ENCODE measurements at places on chromosomes 2 and 18.
A peak's percentile ranks its signal among the peaks of the same experiment; 100 is the strongest.

DNA sequence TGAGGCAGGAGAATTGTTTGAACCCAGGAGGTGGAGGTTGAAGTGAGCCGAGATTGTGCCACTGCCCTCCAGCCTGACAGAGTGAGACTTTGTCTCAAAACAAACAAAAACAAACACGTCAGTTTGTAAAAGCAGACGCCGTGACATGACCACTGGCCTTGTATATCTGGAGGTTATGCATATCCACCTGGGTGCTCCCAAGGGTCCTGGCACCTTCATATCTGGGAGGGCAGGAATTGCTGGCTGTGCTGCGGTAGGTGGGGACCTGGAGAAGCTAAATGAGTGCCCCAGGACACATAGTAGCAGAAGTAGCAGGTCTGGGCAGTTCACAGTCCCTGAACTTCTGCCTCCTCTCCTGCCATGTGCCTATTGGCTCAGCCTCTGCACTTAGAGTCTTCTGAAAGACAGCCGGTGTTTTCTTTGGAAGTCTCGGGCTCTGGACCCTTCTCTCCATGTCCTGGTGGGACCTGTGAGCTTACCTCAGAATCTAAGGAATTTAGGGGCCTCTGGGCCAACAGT is 30.9 kb upstream of the IL1R2 start:
- DNase-seq, result no peak

DNA sequence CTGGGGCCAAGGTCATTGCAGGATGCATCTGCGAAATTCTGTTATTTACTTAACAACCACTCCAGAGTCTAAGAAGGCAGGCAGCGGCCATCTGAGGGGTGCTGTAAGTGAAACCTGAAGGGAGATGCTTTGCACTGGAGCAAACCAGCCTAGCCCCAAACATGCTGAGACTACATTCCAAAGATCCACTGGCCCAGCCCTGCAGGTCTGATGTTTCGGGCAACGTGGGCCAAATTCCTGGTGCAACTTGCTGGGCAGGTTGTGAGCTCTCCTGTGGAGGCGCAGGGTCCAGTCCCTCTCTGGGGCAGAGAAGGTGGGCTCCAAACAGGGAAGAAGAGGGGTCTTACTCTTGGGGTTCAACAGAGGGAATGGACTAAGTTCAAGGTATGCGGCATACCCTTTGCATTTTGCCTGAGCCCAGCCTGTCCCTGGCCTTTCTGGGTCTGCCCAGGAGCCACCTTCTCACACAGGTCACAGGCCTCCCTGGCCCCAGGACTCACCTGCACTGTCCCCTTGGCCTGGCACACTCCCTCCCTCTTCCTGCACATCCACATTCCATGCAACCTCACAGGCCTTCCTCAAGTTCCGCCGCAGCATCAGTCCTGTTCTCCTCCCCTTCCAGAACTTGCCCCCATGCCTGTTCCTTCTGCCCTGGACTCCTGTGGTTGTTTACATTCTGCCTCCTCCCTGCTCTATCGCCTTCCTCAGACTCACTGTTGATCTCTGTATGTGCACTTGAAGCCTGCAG is 5.1 kb upstream of the MAL start:
- DNase-seq, result no peak

DNA sequence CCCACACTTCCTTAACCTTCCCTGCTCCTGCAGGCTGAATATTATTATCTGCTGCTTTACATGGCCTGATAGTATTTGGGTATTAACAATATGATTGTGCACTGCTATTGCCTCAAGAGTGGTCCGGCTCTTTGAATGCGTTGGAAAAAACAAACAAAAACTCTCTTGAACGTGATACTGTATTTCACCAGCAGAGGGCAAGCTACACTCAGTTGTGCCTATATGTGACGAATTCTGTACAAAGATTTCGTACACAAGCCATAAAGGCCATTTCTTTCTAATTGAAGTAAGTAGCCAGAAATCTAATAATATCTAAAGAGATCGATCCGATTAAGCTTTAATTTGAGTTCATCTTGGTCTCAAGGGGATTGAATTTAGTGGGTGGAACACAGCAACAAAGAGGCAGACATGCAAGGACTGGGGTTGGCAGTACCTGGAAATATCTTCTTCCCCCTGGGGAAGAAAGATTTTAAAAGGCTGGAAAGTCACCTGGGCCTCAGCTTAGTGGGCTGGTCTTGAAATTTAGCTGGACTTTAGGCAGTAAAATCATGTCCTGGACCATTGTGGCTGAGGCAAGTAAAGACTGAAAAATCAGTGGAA is 49.3 kb upstream of the RAB6D start:
- DNase-seq, result peak; percentile 49

DNA sequence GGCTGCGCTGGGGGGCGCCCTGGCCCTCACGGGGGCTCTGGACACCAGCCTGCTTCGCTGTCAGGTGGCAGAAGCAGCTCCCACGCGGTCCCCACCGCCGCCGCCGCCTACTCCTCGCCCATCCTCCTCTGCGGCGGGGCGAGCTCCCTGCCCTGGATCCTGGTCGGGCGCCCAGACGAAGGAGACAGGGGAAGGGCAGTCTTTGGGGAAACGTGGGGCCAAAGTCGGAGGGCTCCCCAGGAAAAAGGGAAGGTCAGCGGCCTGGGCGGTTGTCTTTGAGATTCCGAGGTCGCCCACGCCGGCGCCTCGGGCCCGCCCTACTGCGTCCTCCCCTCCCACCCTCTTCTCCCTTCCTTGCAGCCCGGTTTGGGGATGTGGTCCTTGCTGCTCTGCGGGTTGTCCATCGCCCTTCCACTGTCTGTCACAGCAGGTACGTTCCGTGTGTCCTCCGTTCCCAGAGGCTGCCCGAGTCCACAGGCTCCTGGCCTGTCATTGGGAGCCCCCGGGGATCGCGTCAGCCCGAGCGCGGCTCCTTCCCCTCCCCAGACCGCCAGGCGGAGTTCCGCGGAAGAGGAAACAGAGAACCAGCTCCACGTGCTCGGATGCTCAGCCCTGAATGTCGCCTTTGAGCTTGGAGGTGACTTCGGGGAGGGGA is 800 bp downstream of the IL1RL2 start:
- DNase-seq, result no peak

DNA sequence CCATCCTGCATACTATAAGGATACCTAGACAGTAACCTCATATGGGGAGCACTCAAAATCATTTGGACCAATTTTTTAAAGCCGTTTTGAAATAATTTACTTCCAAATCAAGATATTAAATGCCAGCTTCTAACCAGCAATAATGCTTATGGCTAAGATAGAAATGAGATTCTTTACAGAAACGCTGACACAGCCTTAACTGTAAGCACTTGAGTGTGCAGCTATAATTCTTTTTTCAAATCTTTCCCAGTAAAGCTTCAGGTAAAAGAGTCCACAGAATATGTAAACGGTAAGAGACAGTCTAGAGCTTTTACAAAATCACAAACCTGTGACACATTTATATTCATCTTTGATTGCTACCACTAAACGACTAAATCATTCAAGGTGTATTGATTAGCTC is 4.5 kb downstream of the NXPH2 start:
- DNase-seq, result no peak

GRCh38 chr2:240960971-240961876 is 37.2 kb upstream of the SNED1 start:
- DNase-seq, result no peak

- DNase-seq, result no peak
These were observed 133.7 kb upstream of the MEIS1 start for GRCh38 chr2:66301022-66301766.

GRCh38 chr2:195795879-195796278 is 138.9 kb downstream of the SLC39A10 start:
- DNase-seq, result no peak

GRCh38 chr18:10399465-10399864 is 55.0 kb upstream of the APCDD1 start:
- DNase-seq, result no peak

- no peak for DNase-seq
These were observed 1.4 kb downstream of the RFX8 start for GRCh38 chr2:101473591-101473910.

- DNase-seq, result no peak
These were observed 53.6 kb upstream of the EML4 start for GRCh38 chr2:42115588-42115987.

GRCh38 chr2:30716123-30716900 is 90.9 kb downstream of the CAPN13 start:
- DNase-seq, result no peak

- no peak for DNase-seq
These were observed 327.0 kb upstream of the HS6ST1 start for GRCh38 chr2:128645631-128646030.

Data from HCT116 (cell line).